Activated gamma-delta T cell treated with Interleukin-2 at 50 U/mL for 16 hours (primary cell): ENCODE measurements at places on chromosomes 5 and 9.

DNA sequence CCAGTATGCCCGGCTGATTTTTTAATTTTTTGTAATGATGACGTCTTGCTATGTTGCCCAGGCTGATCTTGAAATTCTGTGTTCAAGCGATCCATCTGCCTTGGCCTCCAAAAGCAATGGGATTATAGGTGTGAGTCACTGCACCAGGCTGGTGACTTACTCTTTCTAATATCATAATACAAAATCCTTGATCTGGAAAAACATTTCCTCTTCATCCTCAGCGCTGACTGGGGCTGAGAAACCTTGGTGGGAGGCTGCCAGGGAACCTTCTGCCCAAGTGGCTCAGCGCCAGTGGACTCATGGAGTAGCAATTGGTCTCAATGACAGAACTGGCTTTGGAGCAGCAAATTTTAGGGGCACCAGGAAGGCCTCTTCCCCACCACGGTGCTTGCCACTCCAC, 17.5 kb upstream of the SEMA4D start:
- DNase-seq = no peak

- DNase-seq = no peak
Observed at GRCh38 chr9:113774963-113775362, 101.1 kb upstream of the ZNF618 start.

DNA sequence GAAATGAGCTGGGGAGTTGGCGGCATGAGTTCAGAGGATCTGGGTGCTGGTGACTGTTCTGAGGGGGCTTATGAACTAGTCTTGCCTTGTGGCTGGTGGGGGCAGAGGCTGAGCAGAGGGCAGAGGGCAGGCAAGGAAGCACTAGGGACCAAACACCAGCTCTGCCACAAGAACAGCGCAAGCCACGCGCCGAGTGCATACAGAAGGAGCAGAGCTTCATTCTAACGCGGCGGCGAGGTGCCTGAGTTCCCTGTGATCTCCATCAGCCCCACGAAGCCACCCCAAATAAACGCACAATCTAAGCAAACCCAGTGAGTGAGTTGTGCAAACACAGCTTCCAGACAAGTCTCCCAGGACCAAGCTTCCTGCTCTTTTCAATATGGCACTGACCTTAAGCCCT, 110.6 kb upstream of the ALDH1B1 start:
- DNase-seq = no peak

GRCh38 chr9:124522121-124523098, 15.2 kb upstream of the NR5A1 start:
- no peak for DNase-seq

- DNase-seq = no peak
Observed at GRCh38 chr5:92594031-92594430, 987.0 kb downstream of the NR2F1-AS1 start.

DNA sequence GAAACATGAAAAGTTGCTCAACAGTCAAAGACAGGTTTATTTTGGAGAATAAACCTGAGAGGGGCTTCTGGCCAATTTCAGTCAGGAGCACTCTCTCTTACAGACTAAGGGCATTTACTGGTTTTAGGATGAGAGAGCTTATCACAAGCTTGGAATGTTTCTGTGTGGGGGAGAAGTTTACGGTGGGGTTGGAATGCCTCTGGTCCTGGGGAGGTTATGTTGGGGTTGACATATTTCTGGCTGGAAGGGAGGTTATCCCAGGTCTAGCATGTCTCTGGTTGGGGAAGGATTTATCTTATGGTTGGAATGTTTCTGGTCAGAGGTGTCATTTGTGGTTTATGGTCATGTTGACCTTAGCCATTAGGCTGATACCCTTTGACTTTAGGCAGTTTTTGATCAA, 1867.3 kb downstream of the EFNA5 start:
- no peak for DNase-seq

- no peak for DNase-seq
Observed at GRCh38 chr9:19975499-19975898, 186.7 kb upstream of the SLC24A2 start.

- DNase-seq = no peak
Observed at GRCh38 chr9:106878934-106879333, 16.0 kb downstream of the ZNF462 start.

DNA sequence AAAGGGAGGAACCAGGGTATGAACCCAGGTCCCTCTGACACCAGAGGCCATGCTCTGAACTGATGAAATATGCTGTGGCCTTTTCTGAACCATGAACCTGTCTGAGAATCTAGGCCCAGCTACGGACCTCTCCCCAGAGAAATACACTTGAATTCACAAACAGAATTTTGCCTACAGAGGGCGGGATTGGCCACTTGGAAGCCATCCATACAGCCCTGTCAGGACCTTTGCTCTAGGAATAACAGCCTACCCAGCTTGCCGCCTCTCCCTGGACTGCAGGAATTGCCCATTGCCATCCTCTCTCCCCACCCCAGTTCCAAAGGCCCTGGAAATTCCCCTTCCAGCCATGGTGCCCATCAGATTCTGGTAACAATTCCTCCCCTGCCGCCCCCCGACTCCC, 26.6 kb downstream of the MORN5 start:
- DNase-seq = no peak

GRCh38 chr5:102801371-102801770, 46.3 kb downstream of the PAM start:
- peak; percentile 16 for DNase-seq

DNA sequence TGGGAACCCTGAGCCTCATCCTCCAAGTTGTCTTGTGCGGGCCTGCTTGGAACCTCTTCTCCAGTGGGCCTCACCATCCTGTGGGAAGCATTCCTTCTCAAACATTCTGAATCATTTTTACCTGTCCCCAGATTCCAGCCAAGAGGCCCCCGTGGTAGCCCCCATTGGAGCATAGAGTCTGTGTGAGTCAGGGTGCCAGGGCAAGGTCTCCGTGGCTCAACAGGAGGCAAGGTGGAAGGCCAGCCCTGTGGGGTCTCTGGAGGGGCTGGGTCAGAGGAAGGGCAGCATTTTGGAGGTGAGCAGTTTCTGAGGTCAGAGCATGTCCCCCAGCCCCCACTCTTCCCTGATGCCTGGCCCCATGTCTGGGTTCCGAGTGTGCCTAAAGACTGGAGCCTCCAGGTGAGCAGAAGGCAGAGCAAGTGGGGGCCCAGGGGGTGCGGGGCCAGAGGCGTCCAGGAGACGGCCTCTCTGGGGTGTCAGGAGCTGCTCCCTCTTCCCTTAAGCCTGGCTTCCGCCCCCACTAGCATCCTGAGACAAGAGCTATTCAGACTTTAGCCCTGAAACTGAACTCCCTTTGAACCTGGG, 2.1 kb downstream of the CACNA1B start:
- DNase-seq = no peak

GRCh38 chr9:68678430-68678829, 26.6 kb upstream of the PIP5K1B start:
- DNase-seq = no peak

- no peak for DNase-seq
Observed at GRCh38 chr9:2082772-2083171, 67.6 kb downstream of the SMARCA2 start.

GRCh38 chr9:88653406-88653805, 118.4 kb downstream of the NXNL2 start:
- DNase-seq = no peak
